ENCODE measurements at places on chromosomes 11 and 22.
A peak's percentile ranks its signal among the peaks of the same experiment; 100 is the strongest.

DNA sequence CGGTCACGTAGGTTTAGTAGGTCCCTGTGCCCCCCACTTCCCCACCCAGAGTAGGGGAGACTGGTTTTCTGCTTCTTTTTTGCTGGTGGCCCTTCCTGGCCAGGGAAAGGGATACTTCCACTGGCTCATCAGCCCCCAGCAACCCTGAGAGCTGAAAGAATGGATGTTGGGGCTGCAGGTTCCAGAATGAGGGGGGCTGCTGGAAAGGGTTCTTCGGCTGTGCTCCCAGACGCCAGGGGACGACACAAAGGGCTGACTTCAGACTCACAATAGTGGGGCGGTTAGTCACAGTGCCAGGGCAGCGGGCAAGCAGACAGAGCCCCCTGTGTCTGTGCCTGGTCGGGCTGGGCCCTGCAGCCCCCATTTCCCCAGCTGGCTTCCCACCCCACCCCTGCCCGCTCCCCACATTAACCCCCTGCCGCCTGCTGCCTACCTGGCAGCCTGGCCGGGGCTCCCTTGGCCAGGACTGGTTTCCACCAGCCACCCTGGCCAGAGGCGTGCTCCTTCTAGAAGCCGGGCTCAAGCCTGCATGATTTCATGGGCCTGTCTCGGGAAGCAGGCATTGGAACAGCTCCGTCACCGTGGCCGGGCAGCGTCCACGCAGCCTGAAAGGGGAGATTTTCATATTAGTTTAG, 79.1 kb upstream of the WNT7B start:
- DNase-seq: no peak

DNA sequence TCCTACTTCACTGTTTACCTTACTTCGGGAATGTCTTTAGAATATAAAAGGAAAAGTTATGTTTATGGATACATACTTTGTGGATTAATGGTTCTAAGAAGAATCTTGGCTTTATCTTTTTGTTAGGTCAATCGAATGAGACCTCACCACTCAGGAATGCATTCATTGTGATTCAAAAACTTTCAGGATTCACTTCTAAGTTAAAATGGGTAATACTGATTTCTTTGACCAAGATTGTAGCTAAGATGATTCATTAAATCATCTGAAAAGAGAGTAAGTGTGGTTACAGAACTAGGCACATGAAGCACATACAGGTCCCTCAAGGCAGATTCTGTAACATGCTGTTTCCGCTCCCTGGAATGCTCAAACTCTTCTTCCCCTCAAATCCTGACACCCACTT, 716.4 kb downstream of the KCNA4 start:
- peak; percentile 67 for DNase-seq

DNA sequence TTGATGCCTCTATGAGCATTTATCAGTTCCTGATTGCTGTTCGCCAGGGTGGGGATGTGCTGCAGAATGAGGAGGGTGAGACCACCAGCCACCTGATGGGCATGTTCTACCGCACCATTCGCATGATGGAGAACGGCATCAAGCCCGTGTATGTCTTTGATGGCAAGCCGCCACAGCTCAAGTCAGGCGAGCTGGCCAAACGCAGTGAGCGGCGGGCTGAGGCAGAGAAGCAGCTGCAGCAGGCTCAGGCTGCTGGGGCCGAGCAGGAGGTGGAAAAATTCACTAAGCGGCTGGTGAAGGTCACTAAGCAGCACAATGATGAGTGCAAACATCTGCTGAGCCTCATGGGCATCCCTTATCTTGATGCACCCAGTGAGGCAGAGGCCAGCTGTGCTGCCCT, 2.7 kb downstream of the FEN1 start:
- DNase-seq: no peak

GRCh38 chr11:132187386-132187785, 817.0 kb downstream of the NTM start:
- no peak for DNase-seq

GRCh38 chr11:131889760-131890581, 519.6 kb downstream of the NTM start:
- no peak for DNase-seq

GRCh38 chr11:134452026-134452837, 40.2 kb upstream of the B3GAT1 start:
- DNase-seq: no peak

GRCh38 chr11:115439385-115439784, 64.8 kb downstream of the CADM1 start:
- DNase-seq: peak; percentile 50

GRCh38 chr11:7528514-7529049, 14.8 kb downstream of the PPFIBP2 start:
- no peak for DNase-seq
